ENCODE measurements at places on chromosomes 11 and 22.
A peak's percentile ranks its signal among the peaks of the same experiment; 100 is the strongest.

GRCh38 chr11:23644443-23644842 lies 784.2 kb upstream of the CCDC179 start:
- DNase-seq: no peak

- peak; percentile 49 for DNase-seq
These were observed 57.2 kb downstream of the WNT11 start for GRCh38 chr11:76148941-76149613.

DNA sequence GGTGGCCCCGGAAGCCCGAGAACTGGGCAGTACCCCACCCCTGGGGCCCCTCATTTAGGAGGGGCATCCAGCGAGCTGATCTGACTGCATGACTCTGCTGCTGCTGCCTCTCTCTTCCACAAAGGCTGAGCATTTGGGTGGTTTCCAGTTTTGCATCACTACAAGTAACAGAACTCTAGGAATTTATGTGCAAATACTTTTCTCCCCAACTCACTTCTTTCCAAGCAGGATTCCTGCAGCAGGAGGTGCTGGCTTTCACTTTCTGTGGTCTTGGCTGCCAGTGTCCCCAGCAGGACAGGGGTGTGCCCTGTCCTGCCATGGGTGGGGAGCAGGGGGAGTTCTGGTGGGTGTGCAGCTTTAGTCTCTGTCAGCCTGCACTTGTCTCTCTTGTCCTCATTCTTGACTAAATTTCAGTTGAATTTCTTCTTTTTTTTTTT lies 21.2 kb downstream of the UPB1 start:
- DNase-seq: peak; percentile 96

- peak; percentile 98 for DNase-seq
These were observed 82.7 kb upstream of the LINC01488 start for GRCh38 chr11:69398529-69399492.

- DNase-seq: no peak
These were observed 64.2 kb upstream of the KCNQ1OT1 start for GRCh38 chr11:2763984-2764383.

- peak; percentile 91 for DNase-seq
These were observed 364.2 kb downstream of the TENM4 start for GRCh38 chr11:79076526-79077115.

GRCh38 chr22:44424359-44424682 lies 73.7 kb downstream of the RTL6 start:
- peak; percentile 43 for DNase-seq

GRCh38 chr11:125193416-125193726 lies 28.8 kb downstream of the PKNOX2 start:
- no peak for DNase-seq

DNA sequence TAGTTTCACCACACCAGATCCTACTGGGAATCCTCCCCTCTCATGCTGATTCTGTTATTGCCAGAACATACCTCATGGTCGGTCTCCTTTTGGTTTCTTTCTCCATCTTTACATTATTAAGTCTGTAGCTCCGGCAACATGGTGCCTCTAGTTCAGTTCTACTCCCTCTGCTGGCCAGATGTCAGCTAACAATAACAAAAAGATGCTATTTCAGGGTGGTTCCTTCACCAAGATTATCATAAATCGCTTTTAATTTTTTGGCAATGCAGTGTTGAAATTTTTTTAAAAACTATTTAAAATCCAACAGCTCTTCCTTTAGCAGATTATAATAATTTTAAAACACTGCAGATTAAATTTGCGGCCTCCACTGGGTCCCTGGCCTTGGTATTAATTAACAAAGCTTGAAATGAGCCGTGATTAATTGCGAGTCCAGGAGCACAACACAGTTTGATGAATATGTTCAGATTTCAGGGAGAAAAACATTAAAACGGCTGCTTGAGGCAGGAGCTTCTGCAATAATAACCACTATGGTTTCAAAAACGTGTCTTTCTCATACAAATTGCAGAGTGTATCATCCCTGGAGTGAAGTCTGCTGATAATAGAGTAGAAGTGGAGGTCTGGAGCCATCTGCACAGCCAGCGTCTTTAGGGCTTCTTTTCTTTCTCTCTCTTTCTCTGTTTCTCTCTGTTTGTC lies 492.9 kb upstream of the KIRREL3 start:
- no peak for DNase-seq

- no peak for DNase-seq
These were observed 148.3 kb downstream of the JRKL start for GRCh38 chr11:96538104-96538503.

DNA sequence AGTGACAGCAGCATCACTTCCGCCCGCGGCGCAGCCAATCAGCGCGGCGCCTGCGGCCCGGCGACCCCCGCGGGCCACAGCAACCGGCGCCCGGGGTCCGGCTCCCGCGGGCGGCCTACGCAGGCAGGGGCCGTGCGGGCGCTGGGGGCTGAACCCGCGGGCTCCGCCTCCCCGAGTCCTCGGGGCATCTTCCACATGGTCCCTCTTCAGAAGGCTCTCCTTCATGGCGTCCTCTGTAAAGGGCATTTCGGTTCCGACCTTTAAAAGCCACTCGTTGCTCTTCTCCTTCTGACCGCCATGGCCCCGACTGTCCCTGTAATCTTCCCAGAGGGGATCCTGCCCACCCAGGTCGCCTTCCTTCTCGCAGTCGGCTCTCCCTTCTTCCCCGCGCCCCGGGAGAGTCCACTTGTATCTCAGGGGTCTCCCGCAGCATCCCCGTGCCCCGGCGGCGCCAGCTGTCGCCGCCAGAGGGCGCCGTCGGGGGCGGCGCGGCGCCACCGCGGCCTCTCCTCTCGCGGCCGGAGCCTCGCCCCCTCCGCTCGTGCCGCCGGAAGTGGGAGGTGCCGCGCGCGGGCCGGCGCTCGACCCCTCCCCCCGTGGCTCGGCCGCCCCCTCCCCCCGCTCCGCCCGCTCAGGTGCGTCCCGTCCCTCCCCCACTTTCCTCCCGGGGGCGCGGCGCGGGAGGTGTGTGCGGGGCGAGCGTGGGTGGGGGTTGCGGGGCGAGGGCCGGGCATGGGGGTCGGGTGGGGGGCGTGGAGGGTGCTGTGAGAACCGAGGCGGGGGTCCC lies at the start of gene RNF214:
RNF214 (plus strand) TSS at position 580 of the 787 bp plus-strand sequence. CDS start 1,602 bp downstream, outside the sequence.
- peak; percentile 100 for DNase-seq

- DNase-seq: no peak
These were observed 14.5 kb downstream of the LSP1 start for GRCh38 chr11:1867381-1867780.

DNA sequence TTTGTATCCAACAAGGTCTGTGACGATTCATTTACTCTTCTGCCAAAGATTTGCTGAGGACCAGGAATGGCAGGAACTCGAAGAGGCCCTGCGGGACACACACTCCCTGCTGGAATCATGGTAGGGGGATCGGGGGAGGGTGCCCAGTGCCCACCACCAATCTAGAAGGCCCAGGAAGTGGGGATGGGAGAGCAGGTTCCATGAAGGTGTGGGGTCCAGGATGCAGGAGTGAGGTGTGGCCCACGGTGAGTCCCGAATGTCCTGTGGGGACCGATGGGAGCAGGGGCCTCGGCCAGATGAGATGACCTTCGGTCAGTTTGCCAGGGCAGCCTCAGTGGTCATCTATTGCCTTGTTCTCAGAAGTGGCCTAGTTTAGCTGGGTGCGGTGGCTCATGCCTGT lies 492.7 kb downstream of the BRD1 start:
- peak; percentile 18 for DNase-seq

All from osteoblast (primary cell).